ENCODE measurements at places on chromosomes 2 and 18.

DNA sequence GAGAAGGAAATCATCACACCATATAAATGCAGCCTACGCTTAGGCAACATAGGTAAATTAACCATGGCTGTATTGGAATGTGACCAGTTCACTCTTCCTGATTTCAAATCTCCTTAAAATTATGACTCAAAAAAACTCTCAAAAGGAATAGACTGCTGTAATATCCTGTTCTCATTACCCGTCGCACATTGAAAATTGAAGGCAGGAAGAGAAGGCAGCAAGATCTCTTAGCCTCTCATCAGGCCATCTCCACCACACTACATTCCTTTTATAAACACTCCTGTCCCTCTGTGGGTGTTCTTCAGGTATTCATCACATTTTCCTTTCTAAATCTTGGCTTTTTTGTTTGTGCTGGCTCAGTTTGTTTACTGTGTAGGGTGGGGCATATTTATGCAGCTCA lies 83.2 kb downstream of the PPP1R1C start:
- ATAC-seq: no peak

GRCh38 chr2:187409682-187410081 lies 38.4 kb downstream of the CALCRL start:
- ATAC-seq: no peak

DNA sequence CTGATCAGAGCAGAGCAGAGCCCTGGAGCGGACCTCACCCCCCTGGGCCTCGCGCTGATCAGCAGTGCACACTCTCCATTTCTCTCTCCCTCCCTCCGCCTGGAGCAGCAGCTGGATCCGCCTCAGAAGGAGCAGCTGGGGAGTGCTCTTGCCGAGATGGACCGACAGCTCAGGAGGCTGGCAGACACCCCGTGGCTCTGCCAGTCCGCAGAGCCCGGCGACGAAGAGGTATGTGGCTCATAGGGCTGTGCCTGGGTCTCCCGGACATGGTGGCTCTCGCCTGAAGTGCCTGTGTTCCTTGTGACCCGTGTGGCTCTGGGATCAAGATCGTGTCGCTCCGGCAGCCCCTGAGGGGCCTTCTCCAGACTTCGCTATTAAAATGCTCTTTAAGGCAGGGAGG lies 102.5 kb downstream of the USP40 start:
- ATAC-seq: no peak

DNA sequence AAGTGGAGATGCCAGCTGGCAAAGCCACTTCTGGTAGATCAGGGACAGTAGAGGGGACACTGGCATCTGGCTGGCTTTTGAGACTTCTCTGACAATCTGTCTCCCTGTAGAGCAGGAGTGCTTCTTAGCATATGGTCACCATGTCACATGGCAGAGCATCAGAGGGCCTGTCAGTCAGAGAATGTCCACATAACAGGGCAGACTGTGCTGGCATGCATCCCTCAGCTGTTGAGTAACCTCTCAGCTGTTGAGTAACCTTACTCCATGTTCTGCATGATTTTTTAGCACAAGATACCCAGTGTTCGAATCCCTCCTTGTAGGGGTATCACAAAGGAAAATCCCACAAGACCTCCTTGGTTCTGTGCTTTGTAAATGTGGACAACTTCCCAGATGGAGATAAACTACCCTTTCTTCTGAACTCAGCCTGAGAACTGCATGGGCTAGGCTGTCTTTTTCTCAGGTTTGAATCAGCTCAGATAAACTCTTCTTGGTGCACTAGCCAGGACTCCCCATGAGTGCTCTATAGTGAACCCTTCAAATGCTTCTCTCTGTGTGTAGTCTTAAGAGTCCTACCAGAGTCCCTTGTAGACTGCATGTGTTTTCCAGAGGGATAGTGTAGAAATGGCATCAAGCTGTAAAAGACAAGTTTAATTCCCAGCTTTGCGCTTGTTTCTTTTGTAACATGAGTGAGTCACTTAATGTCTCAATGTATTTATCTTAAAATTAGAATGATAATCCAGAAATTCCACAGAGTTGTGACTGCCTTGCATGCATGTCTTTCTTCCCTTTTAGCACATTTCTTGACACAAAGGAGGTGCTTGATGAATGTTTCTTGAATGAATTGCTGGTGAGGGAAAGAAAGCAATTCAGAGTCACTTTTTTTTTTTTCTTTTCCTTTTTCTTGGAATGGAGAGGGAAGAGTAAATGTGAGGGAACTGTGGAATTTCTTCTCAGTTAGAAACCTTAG lies 442.3 kb upstream of the HNMT start:
- ATAC-seq: no peak

DNA sequence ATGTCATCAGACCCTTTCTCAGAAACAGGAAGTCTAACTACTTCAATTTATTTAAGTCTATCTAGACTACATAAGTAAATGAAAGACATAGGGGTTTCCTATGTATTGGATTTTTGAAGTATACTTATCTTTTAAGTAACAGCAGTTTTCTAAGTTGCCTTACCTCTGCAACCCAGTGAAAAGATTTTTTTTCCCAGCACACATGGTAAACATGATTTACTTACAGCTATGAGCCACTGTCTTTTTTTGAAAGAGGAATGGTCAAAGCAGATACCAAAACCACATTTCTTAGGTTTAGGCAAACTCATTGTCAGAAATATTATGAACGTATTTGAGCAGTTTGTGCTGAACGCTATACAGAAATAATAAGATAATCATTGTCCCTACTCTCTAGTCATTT lies 78.7 kb upstream of the OTX1 start:
- no peak for ATAC-seq

GRCh38 chr2:59630789-59631188 lies 922.7 kb downstream of the BCL11A start:
- no peak for ATAC-seq

- ATAC-seq: no peak
Measured at GRCh38 chr18:29078273-29078672, 901.3 kb upstream of the CDH2 start.

DNA sequence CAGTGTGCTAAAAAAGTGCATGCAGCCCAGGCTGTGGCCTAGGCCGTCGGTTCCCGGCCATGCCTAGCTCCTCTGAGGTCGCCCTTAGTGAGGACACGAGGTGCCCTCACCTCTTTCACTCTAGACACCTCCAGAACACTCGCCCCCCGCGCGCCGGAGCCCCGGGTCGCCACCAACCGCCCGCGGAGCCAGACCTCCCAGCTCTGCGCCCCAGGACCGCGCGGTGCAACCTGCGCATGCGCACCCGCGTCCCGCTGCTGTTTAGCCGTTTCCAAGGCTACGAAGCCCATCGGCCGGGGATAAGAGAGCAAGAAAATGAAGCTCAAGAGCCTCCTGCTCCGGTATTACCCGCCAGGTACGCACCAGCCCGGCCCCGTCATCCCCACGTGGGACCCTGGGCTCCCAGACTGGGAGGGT lies at the start of gene DAW1:
Gene DAW1 (plus strand): TSS at position 257 of the 417 bp plus-strand sequence. CDS start 59 bp downstream, at position 316.
- ATAC-seq: peak; percentile 88

DNA sequence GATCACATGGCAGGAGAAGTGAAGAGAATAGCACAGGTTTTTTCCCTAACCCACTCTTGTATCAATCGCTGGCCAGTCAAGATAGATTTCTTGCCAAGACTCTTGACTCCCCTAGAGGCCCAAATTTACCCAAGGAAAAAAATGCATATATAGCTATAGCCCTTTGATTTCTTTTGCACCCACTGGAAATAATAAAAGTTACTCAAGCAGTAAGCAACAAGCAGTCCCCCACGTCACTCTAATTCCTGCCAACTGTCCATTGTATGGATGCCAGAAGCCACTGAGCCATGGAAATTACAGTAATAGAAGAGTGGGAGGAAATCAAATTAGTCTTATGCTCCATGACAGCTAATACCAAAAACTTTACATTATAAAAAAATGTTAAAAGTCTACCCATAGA lies 125.3 kb upstream of the SLC39A10 start:
- ATAC-seq: no peak

DNA sequence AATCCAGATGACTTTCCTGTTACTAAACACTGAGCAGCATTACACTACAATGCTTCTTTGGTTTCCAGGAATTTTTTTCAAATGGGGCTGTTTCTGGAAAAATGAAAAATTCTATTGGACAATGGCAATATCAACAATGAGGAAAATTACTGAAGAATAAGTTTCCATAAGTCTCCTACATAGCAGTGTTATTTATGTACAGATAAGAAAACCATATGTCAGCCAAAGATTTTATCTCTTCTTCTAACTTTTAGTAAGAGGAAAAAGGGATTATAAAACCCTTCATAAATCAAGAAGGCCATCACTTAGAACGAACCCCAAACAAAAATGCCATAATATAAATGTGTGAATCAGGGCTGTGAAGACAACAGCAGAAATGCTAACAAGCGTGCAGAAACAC lies 31.6 kb upstream of the NOSTRIN start:
- no peak for ATAC-seq

- no peak for ATAC-seq
Measured at GRCh38 chr18:59546188-59546587, 151.0 kb downstream of the CCBE1 start.

GRCh38 chr18:68220458-68220857 lies 494.4 kb downstream of the TMX3 start:
- ATAC-seq: no peak

DNA sequence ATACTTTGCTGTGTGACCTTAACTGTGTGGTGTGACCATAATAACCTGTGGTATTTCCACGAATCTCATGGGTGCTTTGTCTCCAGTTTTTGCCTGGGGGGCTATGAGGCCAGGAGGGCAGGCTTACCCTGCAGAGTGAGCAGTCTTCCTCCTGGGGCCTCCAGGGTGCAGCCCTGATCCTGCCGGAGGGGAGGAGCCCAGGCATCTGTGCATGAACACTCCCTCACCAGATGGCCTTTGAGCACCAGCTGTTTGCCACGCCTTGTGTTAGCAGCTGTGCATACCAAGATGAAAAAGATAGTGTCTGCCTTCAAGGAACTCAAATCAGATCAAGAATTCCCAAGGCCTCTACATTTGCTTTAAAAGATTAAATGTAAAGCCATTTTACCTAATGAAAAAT lies 75.0 kb upstream of the RBM44 start:
- peak; percentile 23 for ATAC-seq

- no peak for ATAC-seq
Measured at GRCh38 chr18:13461936-13462335, 243.4 kb downstream of the LDLRAD4 start.

DNA sequence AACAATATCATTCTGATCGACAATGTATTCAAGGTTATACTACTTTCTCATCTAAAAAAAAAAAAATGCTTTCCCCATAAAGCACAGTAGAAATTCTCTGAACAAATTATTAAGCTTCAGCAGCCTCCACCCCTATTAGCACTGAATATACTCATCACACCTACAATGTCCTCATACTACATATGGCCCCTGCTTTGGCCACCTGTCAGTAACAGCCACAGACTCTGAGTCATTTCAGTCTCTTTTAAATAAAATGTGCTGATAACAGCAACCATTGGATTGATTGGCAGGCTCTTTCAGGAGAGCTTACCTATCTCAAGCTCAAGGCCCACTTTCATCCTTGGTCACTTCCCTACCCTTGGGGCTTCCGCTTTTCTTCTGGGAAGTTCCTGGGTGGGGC lies 236.7 kb downstream of the TMX3 start:
- ATAC-seq: no peak

DNA sequence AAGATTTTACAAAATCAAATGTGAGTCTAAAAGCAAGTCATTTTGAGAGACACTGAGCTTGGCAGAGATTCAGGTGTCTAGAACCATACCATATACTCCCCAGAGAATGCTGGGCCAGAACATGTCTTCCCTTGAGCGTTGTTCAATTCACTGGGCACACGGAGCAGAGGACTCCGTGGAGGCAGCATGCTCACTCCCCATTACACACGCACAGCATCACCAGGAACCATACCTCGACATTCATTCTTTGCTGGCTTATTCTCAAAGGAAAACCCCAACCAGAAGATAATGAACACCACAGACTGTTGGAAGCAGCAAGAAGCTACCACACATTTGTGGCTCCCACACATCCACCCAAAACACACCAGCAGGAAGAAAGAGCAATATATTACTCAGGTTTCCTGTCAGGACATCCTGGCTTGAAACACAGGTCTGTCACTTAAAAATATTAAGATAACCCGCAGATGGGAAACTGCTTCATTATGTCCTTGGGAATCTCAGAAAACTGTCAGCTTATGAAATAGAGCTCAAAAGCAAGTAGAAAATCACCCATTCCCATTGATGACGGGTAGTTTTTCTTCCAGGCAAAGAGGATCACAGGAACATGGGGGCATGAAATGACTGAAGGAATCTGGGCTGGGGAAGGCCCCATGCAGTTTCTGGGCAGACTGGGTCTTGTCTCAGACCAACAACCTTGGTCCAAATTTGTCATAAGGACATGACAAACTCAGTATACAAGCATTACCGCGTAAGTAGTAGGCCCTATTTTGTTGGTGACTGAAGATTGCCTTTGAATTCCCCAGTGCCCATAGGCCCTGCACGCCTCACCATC lies 46.4 kb downstream of the PCBP1 start:
- ATAC-seq: no peak

Data from SK-N-SH treated with all-trans-retinoic acid at 6 μM for 48 hours (cell line).